MCF 10A (cell line): ENCODE measurements at places on chromosomes 4 and X. TPM values are rescaled to one million over a fixed set of nuclear protein-coding genes. Genes with fewer than 3 reads are reported as not detected.
A peak's percentile ranks its signal among the peaks of the same experiment; 100 is the strongest.

- DNase-seq, result peak; percentile 45
These were observed 47.0 kb upstream of the SLC34A2 start for GRCh38 chr4:25608644-25609043.

DNA sequence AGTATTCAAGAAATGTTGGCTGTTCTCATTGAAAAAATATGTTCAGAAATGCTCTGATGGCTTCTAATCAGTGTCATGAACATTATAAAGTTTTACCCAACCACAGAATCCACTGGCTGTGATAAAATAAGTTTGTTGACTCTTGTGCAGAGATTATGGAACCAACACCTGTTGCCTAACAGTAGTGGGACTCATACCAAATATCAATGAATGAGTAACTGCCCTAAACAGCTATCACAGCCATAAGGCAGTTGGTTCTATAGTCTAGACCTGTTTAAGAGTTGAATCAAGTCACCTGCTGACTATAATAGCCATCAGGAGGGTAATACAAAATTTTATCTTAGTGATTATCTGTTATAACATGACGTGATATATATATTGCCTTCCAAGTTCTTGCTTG, 168.3 kb downstream of the ATOH1 start:
- DNase-seq, result no peak

DNA sequence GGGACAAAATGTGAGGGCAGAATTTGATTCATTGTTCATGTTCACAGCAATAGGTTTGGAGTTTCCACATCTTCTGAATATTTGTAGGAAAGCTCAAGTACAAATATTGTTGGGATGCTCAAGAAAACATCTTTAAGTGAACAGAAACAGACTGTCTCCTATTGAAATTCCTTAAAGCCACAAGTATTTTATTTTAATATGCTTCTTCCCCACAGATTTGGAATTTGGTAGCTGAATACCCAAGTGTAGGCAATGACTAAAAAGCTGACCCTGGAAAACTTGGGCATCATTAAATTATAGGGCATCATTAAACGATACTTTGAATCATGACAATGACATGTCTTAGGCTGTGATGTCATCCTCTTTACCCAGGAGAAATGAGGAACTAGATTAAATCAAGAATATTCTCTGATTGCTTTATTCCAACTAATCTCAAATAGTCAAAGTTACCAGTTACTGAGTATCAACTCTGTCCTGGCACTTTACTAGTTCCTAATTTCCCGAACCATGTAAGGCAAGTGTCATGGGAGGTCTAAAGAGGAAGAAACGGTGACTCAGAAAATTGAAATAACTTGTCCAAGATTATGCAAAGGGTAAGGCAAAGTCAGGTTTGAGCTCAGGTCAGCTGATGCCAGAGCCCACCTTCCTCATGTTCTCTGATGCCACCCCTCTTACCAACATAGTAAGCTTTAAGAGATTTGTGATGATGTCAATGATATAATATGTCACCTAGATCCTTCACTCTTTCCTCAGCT, 223.1 kb upstream of the LEF1 start:
- DNase-seq, result no peak

DNA sequence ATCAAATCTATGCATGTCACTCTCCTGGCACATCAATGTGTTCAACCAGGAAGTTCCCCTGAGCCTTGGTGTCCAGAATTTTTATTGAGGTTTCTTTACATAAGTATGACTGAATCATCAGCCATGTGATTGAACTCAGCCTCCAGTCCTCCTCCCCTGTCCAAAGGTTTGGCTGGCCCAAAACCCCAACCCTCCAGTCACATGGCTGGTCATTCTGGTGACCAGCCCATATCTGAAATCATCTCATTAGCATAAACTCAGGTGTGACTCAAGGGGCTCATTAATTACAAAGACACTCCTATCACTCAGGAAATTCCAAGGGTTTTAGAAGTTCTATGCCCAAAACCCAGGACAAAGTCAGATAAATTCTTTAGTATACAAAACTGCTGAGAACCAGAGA, 20.6 kb upstream of the SUPT20HL2 start:
- no peak for DNase-seq

GRCh38 chrX:136055651-136056221, 70.5 kb downstream of the SLC9A6 start:
- DNase-seq, result peak; percentile 8

GRCh38 chr4:16264798-16265197, 38.5 kb upstream of the TAPT1 start:
- DNase-seq, result peak; percentile 51

- DNase-seq, result no peak
These were observed 252.9 kb downstream of the ARHGAP10 start for GRCh38 chr4:147984778-147985138.

GRCh38 chrX:104084534-104085277, 8.7 kb upstream of the TMSB15C start:
- DNase-seq, result no peak

DNA sequence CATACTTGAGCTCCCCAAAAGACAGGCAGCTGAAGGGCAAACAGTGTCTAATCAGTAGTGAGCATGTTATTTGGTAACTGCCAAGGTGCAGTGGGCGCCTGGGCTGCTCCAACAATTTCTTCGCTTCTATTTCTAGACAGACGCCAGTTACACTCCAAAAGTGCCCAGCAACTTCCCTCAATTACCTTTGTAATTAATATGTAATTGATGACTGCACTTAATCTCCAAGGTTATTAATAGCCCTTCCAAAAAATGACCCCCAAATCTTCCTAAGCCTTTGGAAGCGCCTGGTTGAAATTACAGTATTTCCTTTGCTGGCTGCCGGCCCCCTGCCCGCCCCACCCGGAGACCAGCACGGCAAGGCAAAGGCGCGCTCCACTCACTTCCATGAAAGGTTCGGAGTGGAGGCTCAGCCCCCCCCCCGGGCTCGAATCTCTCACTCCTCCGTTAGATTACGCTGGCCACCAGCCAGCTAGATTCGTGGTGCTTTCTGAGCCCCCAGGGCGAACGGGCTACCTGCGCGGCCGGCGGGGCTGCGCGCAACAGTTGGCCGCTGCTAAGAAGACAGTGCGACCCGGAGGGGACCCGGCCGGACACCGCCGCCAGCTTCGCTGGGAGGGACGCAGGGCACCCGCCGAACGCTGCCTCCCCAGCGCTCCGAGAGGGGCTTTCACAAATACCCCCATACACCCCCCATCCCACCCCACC, 1.9 kb downstream of the GPC4 start:
- DNase-seq, result no peak

GRCh38 chr4:153481478-153481877, 15.3 kb downstream of the TMEM131L start:
- no peak for DNase-seq

- DNase-seq, result no peak
These were observed 98.4 kb downstream of the PHKA2 start for GRCh38 chrX:18885328-18886004.

DNA sequence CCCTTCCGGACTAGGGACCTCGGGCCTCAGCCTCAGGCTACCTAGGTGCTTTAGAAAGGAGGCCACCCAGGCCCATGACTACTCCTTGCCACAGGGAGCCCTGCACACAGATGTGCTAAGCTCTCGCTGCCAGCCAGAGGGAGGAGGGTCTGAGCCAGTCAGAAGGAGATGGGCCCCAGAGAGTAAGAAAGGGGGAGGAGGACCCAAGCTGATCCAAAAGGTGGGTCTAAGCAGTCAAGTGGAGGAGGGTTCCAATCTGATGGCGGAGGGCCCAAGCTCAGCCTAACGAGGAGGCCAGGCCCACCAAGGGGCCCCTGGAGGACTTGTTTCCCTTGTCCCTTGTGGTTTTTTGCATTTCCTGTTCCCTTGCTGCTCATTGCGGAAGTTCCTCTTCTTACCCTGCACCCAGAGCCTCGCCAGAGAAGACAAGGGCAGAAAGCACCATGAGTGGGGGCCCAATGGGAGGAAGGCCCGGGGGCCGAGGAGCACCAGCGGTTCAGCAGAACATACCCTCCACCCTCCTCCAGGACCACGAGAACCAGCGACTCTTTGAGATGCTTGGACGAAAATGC, at the start of gene WAS:
Gene WAS, plus strand, starts transcription at position 389 of the 572 bp plus-strand sequence. Its CDS starts 55 bp downstream, at position 444.
- DNase-seq, result no peak

- no peak for DNase-seq
These were observed 69.8 kb upstream of the TMEM33 start for GRCh38 chr4:41865306-41865980.

- DNase-seq, result no peak
These were observed 210.6 kb downstream of the COL25A1 start for GRCh38 chr4:109091727-109092409.

DNA sequence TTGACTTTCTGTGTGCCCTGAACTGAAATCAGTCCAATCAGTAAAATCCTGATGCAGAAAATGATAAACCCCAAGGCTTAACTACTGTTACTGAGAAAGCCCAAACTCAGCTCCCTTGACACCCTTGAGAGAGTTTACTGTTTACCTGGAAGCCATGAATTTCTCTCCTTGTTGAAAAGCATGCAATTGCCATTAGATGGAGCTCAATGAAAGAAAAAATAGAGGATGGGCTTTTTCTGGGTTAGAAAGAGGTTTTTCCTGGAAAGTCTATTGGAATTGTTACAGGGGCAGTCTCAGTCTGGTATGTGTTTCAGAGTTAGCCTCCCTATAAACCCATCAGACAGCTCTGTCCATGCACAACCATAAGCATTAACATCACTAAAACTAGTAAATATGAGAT, 66.4 kb upstream of the C4orf54 start:
- DNase-seq, result peak; percentile 23

DNA sequence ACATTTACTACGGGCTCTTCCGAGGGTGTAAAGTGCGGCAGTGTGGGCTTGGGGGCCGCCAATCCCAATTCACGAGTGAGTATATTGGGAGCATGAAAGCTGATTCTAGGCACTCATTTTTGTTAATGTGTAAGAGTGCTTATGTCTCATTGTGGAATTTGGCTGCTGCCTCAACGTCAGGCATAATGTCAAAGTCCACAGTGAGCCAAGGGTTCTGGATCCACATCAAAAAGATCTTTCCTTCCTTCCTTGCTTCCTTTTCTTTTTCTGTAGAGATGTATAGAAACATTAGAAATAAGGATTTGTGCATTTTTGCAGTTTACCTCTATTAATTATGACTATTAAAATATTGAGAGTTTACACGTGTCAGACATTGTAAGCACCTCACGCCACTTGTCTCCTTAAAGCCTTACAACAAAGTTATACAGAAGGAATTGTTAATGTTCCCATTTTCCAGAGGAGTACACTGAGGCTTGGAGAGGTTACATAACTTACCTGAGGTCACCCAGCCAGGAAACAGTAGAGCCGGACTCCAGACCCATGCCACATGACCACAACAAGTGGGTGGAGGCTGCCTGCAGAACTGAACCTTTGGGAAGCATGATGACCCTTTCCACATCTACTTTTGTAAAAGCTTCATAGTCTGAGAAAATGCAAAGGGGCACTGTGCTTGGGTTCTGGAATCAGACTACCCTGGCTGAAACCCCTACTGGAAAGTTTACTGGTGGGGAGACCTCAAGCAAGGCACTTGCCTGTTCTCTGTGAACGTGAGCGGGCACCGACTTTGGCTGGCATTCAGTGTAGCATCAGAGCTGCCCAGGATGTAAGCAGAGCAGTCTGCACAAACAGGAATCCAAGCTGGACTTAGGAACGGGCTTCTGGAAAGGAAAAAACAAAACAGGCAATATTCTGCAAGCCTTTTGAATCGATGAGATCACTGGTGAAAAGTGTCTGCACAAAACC, 761 bp downstream of the CLRN2 start:
- no peak for DNase-seq

DNA sequence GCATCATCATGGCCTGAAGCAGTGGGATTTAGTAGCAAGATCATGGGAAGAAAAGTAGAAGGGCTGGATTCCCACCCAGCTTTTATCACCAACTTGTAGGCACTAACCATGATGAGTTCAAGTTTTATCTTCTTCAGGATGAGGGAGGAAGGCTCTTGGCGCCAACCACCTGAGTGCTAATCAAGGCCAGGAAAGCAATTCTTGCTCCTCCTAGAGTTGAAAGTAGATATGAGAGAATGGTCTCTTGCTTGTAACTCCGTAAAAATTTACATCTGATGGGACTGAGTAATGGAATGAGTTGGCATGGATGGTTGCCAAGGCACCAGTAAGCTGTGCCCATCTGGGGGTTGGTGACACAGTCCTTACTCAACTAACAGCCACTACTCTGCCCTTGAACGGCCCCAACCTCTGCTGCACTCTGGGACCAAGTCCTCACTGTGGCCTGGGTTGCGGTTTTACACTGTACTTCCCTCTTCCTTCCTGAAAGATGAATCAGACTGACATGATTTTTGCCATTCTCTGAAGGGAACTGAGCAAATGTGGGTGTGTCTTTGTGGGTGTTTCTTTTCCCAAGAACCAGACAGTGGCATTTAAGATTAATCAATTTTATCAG, 39.4 kb upstream of the NDP start:
- DNase-seq, result peak; percentile 91

GRCh38 chr4:121668368-121669162, 28.2 kb downstream of the ANXA5 start:
- DNase-seq, result peak; percentile 56

GRCh38 chrX:105526431-105526830, 295.9 kb upstream of the NRK start:
- no peak for DNase-seq

GRCh38 chrX:143869018-143869417, 14.9 kb upstream of the UBE2NL start:
- no peak for DNase-seq

DNA sequence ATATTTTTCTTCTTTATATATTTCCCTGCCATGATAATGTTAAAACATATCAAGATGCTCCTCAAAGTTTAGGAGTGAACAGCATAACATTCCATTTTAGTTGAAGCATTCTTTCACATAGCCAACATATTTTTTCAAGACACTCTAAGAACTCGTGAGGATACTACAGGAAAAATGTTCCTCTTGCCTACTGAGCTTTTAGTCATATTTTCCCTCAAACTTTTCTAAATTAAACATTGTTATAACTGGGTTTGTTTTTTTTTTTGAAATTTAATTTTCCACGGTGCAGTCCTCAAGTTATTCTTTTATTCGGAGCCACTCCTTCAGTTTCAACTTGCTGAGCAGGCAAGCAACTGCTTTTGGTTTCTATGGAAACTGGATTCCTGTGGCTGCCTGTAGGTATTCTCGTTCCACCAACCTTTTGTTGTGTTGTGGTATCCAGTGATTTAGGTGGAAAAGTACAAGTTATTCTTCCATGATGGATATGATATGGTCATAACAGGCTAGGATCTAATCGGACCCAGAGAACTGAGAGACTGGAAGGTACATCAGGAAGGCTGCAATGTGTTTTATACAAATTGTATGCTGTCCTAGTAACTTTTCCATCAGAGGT, 248.0 kb downstream of the TRIML1 start:
- peak; percentile 19 for DNase-seq

GRCh38 chr4:174714393-174715211, 114.4 kb downstream of the GLRA3 start:
- DNase-seq, result peak; percentile 73

Gene IGFBP7
- total RNA-seq, result 55.2 and 61.9 TPM in 2 replicates

Gene TMPRSS11D
- not detected in 2 replicates for total RNA-seq

Gene GLUD2
- total RNA-seq, result 0.32 and 0.63 TPM in 2 replicates

Gene MAGEA12
- total RNA-seq, result not detected in 2 replicates

Gene ENOX2
- 24.3 and 32.7 TPM in 2 replicates for total RNA-seq

Gene MAGEA2
- not detected in 2 replicates for total RNA-seq

Gene SLC6A8
- 59.9 and 66.6 TPM in 2 replicates for total RNA-seq

Gene TEX13D
- not detected in 2 replicates for total RNA-seq

Gene FGFBP2
- total RNA-seq, result not detected in 2 replicates

Gene VCX3A
- not detected in 2 replicates for total RNA-seq
